ENCODE measurements at places on chromosomes 3 and 15. TPM values are rescaled to one million over a fixed set of nuclear protein-coding genes. Genes with fewer than 3 reads are reported as not detected.

The CPA3 gene
- total RNA-seq, result 2.1 TPM

The ZNF860 gene
- total RNA-seq, result 0.59 TPM

The UBE2Q2 gene
- total RNA-seq, result 66.2 TPM

GRCh38 chr3:69400683-69401082 lies 14.8 kb upstream of the FRMD4B start:
- no peaks in the 10 kb centered on the region for H3K36me3 ChIP-seq
- H3K4me1 ChIP-seq, result no peaks in the 10 kb centered on the region
- no peak overlapping the region for H3K27ac ChIP-seq
- peaks cover 4% of the 10 kb centered on the region for H3K27me3 ChIP-seq

- H3K4me1 ChIP-seq, result peaks cover 8% of the 10 kb centered on the region
- DNase-seq, result peak; percentile 86
- peaks cover 6% of the 10 kb centered on the region for H3K27me3 ChIP-seq
- no peak overlapping the region for H3K27ac ChIP-seq
- no peaks in the 10 kb centered on the region for H3K36me3 ChIP-seq
- H3K4me3 ChIP-seq, result no peak overlapping the region
These were observed 4.2 kb upstream of the NPHP3 start for GRCh38 chr3:132726341-132726823.

- H3K27me3 ChIP-seq, result peaks cover 1% of the 10 kb centered on the region
- H3K27ac ChIP-seq, result no peak overlapping the region
- DNase-seq, result no peak
- H3K36me3 ChIP-seq, result no peaks in the 10 kb centered on the region
- H3K4me3 ChIP-seq, result no peak overlapping the region
- H3K4me1 ChIP-seq, result no peaks in the 10 kb centered on the region
These were observed 135.4 kb downstream of the RAB11A start for GRCh38 chr15:66004618-66005262.

GRCh38 chr15:62845241-62846126 lies 197.1 kb upstream of the TPM1 start:
- no peak overlapping the region for H3K27ac ChIP-seq
- no peak overlapping the region for H3K4me3 ChIP-seq
- peaks cover 41% of the 10 kb centered on the region for H3K4me1 ChIP-seq
- DNase-seq, result no peak

DNA sequence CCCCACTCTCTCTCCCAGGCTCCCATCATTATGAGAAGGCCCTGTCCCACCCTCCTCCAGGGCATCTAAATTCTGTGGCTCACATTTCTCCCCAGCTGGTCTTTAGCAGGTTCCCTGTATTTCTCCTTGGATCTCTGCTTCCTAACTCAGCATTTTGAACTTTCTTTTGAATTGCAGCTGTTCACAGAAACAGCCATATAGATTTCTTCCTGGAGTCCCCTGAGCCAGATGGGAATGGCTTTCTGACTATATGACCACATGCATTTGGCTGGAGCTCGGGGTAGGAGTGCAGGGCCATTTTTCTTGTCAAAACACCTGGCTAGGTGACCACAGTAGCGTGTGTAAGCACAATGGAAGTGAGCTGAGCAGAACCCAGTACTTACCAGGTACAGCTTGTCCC lies 22.0 kb downstream of the RBP2 start:
- no peak overlapping the region for H3K4me3 ChIP-seq
- no peak for DNase-seq
- H3K4me1 ChIP-seq, result no peaks in the 10 kb centered on the region
- no peaks in the 10 kb centered on the region for H3K27me3 ChIP-seq

DNA sequence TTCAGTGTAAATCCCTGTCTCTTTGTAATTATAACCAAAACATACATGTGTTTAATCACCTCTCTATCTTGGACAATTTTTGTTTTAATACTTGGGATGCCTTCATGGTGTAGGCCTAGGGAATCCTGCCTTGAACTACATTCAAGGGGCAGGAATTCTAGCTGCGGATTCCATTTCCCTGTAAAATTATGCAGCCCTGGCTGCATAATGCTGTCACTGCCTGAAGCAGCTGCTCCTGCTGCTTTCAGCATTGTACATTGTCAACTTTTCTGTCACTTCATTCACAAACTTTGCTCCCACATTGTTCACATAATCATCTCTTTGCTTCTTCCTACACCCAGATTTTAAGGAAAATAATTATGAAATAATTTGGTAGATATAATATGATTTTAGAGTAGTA lies 638.7 kb downstream of the RBMS3 start:
- no peak overlapping the region for H3K4me3 ChIP-seq
- peaks cover 10% of the 10 kb centered on the region for H3K4me1 ChIP-seq
- H3K27me3 ChIP-seq, result no peaks in the 10 kb centered on the region
- no peak for DNase-seq
- no peak overlapping the region for H3K27ac ChIP-seq
- H3K36me3 ChIP-seq, result no peaks in the 10 kb centered on the region

- no peak for DNase-seq
- no peaks in the 10 kb centered on the region for H3K27me3 ChIP-seq
- H3K4me3 ChIP-seq, result no peak overlapping the region
- no peak overlapping the region for H3K27ac ChIP-seq
- H3K4me1 ChIP-seq, result peaks cover 5% of the 10 kb centered on the region
- H3K36me3 ChIP-seq, result no peaks in the 10 kb centered on the region
These were observed 590.5 kb upstream of the NAALADL2 start for GRCh38 chr3:174268586-174268985.

DNA sequence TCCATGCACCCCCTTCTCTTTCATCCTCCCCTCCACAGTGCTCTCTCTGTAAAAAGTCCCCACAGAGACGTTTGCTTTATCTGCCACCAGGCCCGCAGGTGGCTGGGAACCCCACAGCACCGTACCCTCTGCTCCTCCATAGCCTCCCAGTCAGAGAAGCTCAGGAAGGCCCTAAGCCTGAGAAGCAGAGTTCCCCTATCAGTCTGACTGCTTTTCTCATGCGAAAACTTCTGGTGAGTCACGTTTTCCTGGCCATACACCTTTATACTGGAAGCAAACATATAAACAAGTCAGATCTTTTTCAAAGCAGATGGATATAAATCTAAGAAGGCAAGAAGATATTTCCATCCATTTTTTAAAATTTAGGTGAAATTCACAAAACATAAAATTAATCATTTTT lies 51.5 kb upstream of the MEF2A start:
- no peak for DNase-seq
- no peak overlapping the region for H3K27ac ChIP-seq
- H3K27me3 ChIP-seq, result no peaks in the 10 kb centered on the region
- H3K4me3 ChIP-seq, result no peak overlapping the region
- H3K4me1 ChIP-seq, result peaks cover 16% of the 10 kb centered on the region
- no peaks in the 10 kb centered on the region for H3K36me3 ChIP-seq

- H3K36me3 ChIP-seq, result no peaks in the 10 kb centered on the region
- no peak overlapping the region for H3K4me3 ChIP-seq
- no peak overlapping the region for H3K27ac ChIP-seq
- DNase-seq, result no peak
- no peaks in the 10 kb centered on the region for H3K4me1 ChIP-seq
- H3K27me3 ChIP-seq, result no peaks in the 10 kb centered on the region
These were observed 55.8 kb upstream of the ETV5 start for GRCh38 chr3:186164696-186165095.

DNA sequence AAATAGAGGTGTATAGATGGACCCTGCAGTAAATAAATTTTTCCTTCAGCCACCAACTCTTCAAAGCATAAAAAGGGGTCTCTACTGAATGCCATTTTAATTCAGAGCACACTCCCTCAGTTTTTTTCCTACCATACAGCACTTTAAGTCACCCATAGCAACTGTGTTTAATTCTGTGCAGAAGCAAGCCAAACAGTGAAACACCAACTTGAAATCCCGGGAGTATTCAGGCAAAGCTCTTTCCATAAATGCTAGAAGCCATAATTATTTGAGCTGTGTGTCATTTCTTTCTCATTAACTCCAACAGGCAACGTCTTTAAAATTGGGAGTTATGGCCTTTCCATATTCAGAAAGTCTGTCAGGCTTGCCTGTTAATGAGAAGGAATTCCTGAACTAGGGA lies 562.1 kb downstream of the GRM7 start:
- no peak for DNase-seq
- no peaks in the 10 kb centered on the region for H3K36me3 ChIP-seq
- no peaks in the 10 kb centered on the region for H3K27me3 ChIP-seq

DNA sequence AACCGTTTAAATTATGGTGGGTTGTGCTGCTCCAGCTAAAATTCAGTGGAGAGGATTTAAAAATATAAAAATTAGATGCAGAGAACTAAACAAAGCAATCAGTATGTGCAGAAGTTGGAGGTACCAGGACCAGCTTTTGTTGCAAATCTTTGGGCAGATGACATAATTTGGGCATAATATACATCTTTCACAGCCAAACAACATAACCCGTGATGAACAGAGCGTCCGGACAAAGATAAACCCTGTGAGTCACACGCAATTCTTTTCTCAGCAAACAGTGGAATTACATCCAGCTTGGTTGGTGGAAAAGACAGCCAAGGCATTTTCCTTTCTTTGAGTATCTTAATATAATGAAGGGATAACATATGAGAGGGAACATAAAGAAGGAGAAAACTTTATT lies 419.4 kb upstream of the ADAMTS9 start:
- no peaks in the 10 kb centered on the region for H3K27me3 ChIP-seq
- H3K27ac ChIP-seq, result no peak overlapping the region
- H3K4me3 ChIP-seq, result no peak overlapping the region
- no peaks in the 10 kb centered on the region for H3K4me1 ChIP-seq
- H3K36me3 ChIP-seq, result no peaks in the 10 kb centered on the region
